ENCODE measurements at places on chromosomes 12 and 14.

- no peak for DNase-seq
Measured at GRCh38 chr12:95059984-95060383, 13.4 kb downstream of the NR2C1 start.

GRCh38 chr12:38983117-38983571 is 77.8 kb upstream of the CPNE8 start:
- DNase-seq = no peak

GRCh38 chr12:52323416-52324152 is 2.4 kb upstream of the KRT83 start:
- no peak for DNase-seq

GRCh38 chr12:100671396-100672074 is 98.1 kb downstream of the GAS2L3 start:
- DNase-seq = no peak

GRCh38 chr14:37060496-37061260 is 111.7 kb downstream of the SLC25A21 start:
- no peak for DNase-seq

GRCh38 chr14:21233457-21234076 is 35.7 kb downstream of the HNRNPC start:
- no peak for DNase-seq

DNA sequence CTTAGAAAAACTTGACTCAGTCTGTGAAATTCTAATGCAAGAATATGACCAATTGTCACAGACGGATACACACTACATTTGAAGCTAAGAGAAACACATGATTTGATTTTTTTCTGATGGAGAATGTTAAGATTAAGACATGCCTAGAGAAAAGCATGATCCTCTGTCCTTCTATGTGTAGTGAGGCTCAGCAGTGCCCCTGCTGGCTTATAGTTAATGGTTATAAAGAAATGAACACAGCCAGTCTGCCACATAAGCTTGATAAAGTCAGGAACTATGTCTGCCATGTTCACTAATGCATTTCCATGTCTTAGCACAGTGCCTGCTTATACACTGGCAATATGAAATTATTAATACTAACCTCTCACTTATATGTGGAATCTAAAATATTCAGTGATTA is 168.1 kb upstream of the DAAM1 start:
- no peak for DNase-seq

DNA sequence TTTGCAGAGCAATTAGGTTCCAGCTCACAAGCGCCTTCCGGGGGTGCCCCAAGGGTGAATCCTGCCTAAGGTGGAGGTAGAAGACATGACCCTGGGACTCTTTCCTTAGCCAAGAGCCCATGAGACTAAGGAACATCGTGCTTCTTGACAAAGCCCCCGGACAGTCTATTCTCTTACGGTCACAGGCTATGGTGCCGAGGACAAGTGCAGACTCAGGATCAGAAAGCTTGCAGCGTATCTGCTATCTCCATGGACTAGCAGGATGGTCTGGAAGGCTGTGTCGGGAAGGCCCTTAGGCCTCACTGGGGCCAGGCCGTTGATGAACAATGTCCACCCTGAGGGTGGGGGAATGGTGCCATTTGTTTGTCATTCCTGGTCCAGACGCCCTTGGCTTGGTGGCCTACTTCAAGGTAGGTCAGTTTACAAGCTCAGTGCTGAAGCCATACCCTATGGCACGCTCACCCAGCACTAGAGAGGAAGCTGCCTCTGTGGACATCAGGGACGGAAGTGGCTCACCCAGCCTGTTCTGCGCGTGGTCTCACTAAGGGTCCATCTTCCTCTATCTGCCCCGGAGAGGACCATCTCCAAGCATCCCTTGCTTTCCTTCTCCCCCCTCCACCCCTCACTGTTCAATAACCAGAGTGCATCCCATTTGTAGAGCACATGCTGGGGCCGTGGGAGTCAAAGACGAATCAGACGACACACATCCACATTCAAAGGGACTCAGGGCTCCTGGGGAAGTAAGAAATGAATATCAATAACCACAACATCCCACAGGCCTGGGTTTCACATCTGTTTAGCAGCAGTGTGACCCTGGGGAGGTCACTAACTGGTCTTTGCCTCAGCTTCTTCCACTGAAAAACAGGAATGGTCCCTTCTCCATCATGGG is 45.0 kb upstream of the IQSEC3 start:
- DNase-seq = no peak

GRCh38 chr14:68391311-68392014 is 401.4 kb downstream of the ZFP36L1 start:
- DNase-seq = no peak

GRCh38 chr12:52369211-52369610 is 1.9 kb upstream of the KRT85 start:
- no peak for DNase-seq

DNA sequence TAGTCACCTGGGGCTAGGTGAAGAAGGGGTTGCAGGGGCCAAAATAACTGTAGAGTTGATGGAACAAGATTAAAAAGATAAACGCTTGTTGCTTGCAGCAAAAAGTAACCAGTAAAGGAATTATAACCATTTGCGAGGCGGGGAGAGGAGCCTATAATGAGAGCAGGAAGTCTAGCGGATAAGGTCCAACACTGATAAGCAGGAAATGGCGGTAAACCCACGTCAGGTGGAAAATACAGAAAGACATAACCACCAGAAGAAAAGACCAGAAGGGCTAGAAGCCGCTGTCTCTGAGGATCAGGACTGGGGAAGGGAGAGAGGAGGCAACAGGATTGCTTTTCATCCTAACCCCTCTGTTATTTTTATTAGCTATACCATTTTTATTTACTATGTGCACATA is 303.3 kb downstream of the DPF3 start:
- DNase-seq = no peak

DNA sequence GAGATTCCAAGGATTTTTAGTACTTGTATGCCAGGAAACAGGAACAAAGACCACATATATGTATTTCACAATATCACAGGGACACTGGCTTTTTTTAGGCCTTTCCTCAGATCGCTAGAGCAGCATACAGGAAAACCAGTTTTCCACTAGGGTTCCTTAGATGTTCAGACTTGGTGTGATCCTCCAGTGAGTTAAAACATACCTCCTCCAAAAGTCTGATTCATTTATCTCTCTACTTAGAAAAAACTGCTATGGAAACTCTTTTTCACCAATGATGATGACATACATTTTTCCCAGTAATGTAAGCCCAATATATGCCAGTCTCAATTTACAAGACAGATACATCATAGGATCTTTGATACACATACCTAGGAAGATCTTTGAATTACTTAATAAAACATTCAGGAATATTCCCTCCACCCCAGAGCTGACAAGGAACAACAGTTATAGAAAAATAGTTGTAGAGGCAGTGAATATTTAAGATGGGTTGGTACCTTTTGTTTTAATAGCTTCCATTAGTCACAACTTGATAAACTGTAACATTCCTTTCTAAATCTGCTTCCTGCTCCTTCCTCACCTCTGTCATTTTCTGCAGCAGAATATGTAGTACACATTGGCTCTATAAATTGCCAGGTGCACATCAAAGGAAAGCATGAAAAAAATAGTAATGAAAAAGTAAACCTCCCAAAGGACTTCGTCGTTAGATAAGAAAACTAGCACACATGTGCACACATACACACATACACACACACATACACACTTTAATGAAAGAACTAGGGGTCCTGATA is 27.5 kb downstream of the BCAT1 start:
- no peak for DNase-seq

- DNase-seq = no peak
Measured at GRCh38 chr12:50296554-50296953, 13.2 kb upstream of the LIMA1 start.

DNA sequence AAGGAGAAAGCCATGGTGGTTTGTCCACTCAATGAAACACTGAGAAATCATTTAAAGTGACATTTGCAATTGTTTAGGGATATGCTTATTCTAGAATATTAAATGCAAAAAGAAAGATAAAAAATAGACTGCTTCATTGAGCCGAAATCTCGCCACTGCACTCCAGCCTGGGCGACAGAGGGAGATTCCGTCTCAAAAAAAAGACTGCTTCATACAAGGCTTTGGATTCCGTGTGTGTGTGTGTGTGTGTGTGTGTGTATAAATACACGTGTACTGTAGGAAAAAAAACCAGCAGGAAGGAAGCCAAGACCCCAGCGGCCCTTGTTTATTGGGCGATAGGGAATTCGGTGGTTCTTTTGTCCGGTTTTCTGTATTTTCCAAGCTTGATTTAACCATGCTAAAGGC is 3.2 kb upstream of the ZNF839 start:
- DNase-seq = no peak

DNA sequence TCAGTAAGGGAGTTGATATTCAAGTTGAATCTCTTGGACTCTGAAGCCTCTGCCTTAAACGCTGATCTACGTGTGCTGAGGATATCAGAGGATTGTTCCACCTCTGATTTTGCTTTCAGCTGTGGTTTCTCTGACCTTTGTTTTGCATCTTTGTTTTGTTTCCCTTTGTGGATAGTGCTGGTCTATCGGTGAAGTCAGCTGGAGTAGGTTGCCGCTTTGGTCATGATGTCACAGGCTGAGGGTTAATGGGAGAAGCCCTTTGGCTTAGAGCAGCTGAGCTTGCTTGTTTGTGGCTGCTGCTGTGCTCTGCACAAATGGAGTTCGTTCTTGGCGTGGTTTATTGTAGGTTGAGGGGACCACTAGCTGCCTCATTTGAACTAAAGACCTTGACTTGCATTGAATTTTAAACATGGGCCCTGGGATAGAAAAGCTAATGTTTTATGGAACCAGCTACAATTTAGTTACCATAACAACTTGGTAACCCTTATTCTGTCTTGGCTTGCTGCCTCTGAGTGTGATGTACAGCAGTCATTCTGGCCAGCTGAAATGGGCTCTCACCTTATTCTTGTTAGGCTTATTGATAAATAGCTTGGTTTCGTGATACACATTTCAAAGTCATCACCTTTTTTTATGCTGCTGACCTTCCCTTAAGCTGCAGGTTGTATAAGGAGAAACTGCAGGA is 284.5 kb upstream of the E2F7 start:
- no peak for DNase-seq

GRCh38 chr12:54585243-54585642 is 3.2 kb downstream of the PPP1R1A start:
- DNase-seq = no peak

GRCh38 chr12:67428431-67428830 is 159.3 kb downstream of the CAND1 start:
- no peak for DNase-seq

- DNase-seq = no peak
Measured at GRCh38 chr14:93045211-93045674, 70.5 kb downstream of the ITPK1 start.

DNA sequence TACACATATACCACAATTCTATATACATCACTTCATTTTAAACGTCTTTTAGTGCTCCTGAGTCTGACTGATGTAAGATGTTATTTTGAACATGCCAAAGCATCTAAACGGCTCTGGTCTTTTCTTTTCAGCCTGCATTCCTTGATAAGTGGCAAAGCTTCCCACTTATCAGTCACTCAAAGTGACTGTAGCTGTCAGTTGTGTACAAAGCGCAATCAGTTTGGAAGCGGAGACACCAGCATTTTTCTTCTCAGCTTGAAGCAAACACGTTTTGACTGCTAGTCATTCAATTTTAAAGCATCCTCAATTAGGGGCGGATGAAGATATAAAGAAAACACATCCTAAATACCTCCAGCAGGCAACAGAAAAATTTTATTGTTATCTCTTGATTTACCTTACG is 226.8 kb downstream of the SOX5 start:
- DNase-seq = no peak

DNA sequence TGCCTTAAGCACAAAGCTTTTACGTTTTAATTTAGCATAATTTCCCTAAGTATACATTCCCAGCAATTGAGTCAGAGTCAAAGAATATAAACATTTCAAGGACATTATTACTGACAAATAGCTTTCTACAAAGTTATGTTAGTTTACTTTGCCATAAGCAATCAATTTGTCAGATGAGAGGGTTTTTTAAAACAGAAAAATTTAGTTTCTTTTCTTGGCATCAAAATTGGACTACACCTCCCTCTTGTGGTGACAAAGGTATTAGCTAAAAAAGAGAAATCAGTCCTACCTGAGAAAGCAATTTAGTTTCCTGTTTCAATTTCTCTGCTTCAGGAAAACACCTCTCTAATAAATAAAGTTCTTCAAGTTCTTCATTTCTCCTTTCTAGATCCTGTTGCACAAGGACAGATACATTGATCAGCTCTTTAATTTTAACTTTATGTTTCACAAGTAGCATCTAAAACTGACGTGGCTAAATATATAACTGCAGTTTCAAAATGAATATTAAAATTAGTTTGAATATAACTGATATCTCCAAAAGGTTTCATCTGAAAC is 39.9 kb downstream of the DNAI7 start:
- DNase-seq = no peak

DNA sequence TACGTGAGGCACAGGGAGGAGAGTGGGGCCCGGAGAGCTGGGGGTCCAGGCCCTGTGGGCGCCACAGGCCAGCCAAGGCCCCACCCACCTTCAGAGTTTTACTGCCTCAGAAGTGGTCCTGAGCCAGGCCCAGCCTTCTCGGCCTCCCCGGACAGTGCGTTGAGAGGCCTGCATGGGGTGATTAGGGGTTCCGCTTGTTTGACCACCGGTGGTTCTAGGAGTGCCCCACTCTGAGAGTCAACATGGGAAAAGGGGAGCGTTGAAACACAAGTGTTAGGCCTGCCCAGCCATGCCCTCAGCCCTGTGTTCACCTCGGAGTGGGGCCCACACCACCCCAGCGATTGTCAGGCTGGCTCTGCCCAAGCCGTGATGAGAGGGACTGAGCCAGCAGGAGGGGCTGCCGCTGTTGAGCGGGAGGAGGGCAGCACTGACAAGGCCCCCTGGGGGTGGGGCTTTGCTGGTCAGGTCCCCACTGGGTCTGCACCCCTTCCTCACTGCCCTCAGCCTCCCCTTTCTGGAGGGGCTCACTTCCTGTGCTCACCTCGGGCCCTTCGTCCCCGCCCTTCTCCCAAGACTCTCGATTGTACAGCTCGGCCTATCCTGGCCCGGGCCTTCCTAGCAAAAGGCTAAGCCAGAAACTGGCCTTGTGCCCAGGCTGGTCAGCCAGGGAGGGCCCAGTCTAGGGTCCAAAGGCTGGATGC is 4.8 kb downstream of the CKB start:
- DNase-seq = no peak

- DNase-seq = no peak
Measured at GRCh38 chr12:31895449-31896150, 63.6 kb upstream of the RESF1 start.

- no peak for DNase-seq
Measured at GRCh38 chr12:112906712-112907414, at the start of gene OAS1. OAS1 (plus strand) TSS chr12:112906962; CDS start chr12:112907040, 78 bp downstream.

DNA sequence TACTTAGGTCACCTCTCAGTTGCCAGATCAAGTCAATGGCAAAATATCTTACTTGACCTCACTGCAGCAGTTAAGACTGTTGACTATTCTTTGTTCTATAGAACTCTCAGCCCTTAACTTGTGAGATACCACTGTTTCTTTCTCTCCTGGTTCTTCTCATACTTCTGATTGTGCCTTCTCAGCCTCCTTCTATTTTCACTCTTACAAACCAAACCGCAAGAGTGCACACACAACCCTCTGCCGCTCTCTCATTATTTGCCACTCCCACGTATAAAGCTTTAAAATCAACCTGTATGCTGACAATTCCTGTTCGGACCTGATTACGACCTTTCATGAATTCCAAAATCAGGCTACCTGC is 4.5 kb downstream of the E2F7 start:
- DNase-seq = no peak

- no peak for DNase-seq
Measured at GRCh38 chr12:32440120-32440865, 40.9 kb downstream of the FGD4 start.
